Cardiac muscle cell (in vitro differentiated cells and primary cell): ENCODE measurements at places on chromosomes 7 and 10. TPM values are rescaled to one million over a fixed set of nuclear protein-coding genes. Genes with fewer than 3 reads are reported as not detected.

- H3K4me3 ChIP-seq, result no peak overlapping the region
- H3K4me1 ChIP-seq, result no peaks in the 10 kb centered on the region
- no peak overlapping the region for H3K27ac ChIP-seq
- DNase-seq, result no peak
- H3K36me3 ChIP-seq, result peaks cover 13% of the 10 kb centered on the region
Measured at GRCh38 chr10:31804352-31804810, 124.2 kb downstream of the ARHGAP12 start.

DNA sequence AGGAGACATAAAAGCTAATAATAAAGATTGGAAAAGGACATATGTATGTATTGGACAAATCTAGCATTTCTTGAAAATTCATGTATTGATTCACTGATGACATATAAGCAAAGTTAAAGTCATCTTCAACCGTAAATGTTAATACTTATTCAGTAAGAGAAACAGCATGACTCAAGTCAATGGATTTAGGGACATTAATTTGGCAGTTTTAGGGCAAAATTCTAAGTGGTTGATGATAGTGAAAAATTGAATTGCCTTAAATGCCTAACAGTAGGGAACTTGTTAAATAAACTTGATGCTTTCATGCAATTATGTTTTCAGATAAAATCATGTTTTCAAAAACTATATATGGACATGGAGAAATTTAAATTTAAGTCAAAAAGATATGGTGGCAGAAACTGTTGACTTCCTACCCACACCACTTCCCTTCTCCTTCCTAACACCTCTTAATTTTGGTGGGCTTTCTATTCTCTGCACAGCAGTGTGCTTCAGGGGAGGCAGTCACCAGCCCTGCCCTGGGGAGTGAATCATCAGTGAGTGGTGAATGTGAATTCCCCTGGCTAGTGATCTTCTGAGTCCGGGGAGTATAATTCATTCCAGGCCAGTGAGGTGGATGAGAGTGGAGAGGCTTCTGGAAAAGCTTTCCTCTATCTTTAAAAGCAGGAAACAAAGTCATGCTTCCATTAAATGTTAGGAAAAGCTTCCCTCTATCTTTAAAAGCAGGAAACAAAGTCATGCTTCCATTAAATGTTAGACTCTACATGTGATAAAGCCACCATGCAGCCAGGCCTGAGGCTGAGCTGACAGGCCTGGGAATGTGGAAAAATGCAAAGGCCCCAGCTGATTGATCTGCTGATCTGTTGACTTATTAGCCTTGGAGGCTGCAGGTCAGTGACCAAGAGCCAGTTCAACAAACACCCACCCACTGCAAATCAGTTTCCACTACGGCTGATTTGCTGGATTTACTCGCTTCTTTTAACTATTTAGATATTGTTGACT, 25.2 kb upstream of the ITGB1 start:
- DNase-seq, result no peak
- no peaks in the 10 kb centered on the region for H3K27me3 ChIP-seq
- no peak overlapping the region for H3K4me3 ChIP-seq
- peaks cover 6% of the 10 kb centered on the region for H3K4me1 ChIP-seq

DNA sequence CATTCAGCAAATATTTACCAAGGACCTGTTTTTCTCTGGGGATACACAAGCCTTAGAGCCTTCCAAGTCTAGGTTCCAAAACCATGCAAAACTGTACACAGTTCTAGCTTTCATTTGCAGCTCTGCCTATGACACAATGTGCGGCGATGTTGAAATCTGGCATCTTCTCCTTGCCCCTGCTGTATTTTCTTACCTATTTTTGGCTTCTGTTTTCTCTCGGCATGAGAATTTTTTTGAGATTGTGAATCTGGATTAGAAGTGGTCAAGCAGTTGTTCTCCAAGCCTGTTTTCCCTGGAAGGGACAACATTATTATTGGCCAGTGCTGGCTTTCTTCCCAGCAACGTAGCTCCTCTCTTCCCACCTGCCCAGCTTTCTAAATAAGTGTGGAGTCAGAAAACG, 176.3 kb downstream of the CREB5 start:
- no peaks in the 10 kb centered on the region for H3K27me3 ChIP-seq
- H3K36me3 ChIP-seq, result no peaks in the 10 kb centered on the region
- DNase-seq, result no peak
- H3K4me1 ChIP-seq, result no peaks in the 10 kb centered on the region
- H3K27ac ChIP-seq, result no peak overlapping the region

GRCh38 chr10:31318382-31318853, 598 bp upstream of the ZEB1 start:
- H3K36me3 ChIP-seq, result no peaks in the 10 kb centered on the region
- H3K4me3 ChIP-seq, result peak overlapping the region; percentile 100
- H3K4me1 ChIP-seq, result peaks cover 13% of the 10 kb centered on the region
- peaks cover 24% of the 10 kb centered on the region for H3K27me3 ChIP-seq

- H3K27ac ChIP-seq, result peak overlapping the region; percentile 99
- peaks cover 10% of the 10 kb centered on the region for H3K36me3 ChIP-seq
- DNase-seq, result no peak
- no peak overlapping the region for H3K4me3 ChIP-seq
- peaks cover 38% of the 10 kb centered on the region for H3K4me1 ChIP-seq
Measured at GRCh38 chr10:28687683-28688001, 10.3 kb downstream of the BAMBI start.

DNA sequence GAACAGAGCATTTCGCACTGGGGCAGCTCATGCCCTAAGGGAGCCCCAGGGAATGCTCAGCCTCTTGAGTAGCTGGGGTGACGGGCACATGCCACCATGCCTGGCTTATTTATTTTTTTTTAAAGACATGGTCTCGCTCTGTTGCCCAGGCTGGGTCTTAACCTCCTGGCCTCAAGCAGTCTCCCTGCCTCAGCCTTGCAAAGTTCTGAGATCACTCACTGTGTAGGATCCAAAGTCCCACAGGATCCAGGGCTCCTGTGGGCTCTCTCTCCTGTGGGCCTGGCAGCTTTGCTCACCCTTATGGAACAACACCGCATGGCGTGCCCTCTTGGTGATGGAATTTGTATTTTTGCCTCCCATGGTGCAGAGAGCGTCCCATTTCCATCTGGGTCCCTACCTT, 34.0 kb downstream of the TMEM120A start:
- no peak overlapping the region for H3K27ac ChIP-seq
- H3K4me3 ChIP-seq, result no peak overlapping the region
- peaks cover under 1% of the 10 kb centered on the region for H3K36me3 ChIP-seq
- peaks cover 27% of the 10 kb centered on the region for H3K4me1 ChIP-seq
- DNase-seq, result no peak
- no peaks in the 10 kb centered on the region for H3K27me3 ChIP-seq

DNA sequence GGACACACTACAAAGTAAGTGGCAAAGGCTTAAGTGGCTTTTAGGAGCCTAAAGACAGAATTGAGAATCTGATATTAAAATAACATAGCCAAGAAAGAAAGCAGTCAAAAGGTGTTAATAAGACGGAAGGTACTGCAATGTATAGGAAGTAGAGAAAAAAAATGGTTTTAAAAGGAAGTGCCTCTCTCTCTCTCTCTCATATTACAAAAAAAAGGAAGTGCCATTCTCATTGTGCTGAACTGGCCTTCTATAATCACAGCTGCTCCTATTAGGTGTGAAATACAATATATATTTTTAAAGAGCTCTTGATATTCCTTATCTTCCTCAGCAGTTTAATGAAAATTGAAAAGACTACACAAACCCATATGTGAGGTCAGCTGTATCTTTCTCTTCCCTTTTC, 199.4 kb upstream of the NPVF start:
- H3K27ac ChIP-seq, result no peak overlapping the region
- no peak for DNase-seq
- no peak overlapping the region for H3K4me3 ChIP-seq

DNA sequence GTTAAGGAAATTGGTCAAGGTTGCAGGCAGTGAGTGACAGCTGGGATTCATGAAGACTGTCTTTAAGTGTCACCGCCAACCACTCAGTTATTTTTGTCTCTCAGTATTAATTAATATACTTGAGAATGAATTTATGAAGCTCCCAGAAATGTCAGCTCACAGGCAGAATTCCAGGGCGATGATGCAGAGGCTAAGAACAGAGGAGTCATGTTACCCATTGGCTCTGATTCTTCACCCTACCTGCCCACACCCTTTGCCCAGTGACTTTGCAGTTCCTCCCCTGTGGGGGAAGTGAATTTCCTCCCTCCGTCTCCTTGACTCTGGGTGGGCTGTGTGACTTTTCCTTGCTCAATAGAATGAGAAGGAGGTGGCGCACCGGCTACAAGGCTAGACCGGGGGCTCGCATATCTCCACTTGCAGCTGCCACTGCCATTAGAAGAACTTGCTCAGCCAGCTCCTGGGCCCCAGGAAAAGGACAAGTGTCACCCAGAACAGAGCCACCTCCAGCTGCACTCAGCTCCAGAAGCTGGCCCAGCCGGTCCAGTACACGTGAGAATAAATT, 157.1 kb upstream of the PRKCQ start:
- peaks cover 3% of the 10 kb centered on the region for H3K27me3 ChIP-seq
- H3K27ac ChIP-seq, result no peak overlapping the region
- no peak overlapping the region for H3K4me3 ChIP-seq
- no peaks in the 10 kb centered on the region for H3K36me3 ChIP-seq
- H3K4me1 ChIP-seq, result no peaks in the 10 kb centered on the region

DNA sequence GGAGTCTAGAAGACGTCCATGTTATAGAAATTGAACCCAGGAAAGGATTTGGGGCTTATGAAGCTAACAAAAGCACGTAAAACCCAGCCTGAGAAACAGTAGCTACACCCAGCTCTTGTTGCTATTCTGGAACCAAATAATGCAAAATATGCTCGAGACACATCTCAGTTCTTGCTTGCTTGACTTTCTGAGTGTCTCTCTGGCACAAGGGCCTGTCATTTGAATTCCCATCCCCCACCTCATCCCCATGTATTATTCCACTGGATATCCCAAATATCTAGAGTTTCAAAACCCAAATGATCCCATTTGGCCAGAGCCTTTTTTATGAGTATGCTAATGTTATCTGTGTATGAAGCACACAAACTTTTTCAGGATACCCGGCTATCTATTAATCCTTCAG, 48.2 kb upstream of the AGBL3 start:
- DNase-seq, result no peak
- no peaks in the 10 kb centered on the region for H3K36me3 ChIP-seq
- no peaks in the 10 kb centered on the region for H3K27me3 ChIP-seq
- H3K4me3 ChIP-seq, result no peak overlapping the region

DNA sequence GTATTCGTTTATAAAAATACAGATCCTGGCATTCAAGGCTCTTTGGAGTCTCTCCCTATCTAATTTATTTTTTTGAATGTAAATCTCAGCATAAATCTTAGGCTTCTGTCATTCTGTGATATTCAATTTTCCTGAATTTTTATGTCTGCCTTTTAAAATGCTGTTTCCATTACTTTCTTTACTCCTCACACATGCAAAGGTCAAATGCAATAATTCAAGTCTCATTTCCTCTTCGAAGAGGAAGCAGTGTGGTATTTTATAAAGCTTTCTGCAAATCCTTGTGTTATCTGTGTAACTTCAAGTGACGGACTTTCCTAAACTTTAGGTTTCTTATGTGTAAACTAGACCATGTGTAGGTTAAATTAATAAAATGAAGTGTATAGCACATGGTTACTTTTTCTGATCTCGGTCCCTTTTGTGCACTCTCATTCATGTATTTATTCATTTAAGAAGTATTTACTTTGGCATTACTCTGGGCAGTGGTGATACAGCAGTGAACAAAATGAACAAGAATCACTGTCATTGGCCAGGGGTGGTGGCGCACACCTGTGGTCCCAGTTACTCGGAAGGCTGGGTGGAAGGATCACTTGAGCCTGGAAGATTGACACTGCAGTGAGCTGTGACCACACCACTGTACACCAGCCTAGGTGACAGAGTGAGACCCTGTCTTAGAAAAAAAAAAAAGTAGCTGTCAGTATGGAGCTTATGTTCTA, 332.2 kb downstream of the EXOC4 start:
- no peak for DNase-seq
- no peak overlapping the region for H3K27ac ChIP-seq
- H3K27me3 ChIP-seq, result no peaks in the 10 kb centered on the region
- H3K4me3 ChIP-seq, result no peak overlapping the region
- H3K36me3 ChIP-seq, result no peaks in the 10 kb centered on the region

- peak within 1 kb of the TSS; percentile 100 for H3K4me3 ChIP-seq
- peaks cover 58% of the 10 kb centered on the region for H3K4me1 ChIP-seq
- H3K27me3 ChIP-seq, result no peaks in the 10 kb centered on the region
- DNase-seq, result peak; percentile 98
Measured at GRCh38 chr7:151248346-151249033, at the start of gene SMARCD3. Gene SMARCD3, minus strand, starts transcription at chr7:151248694. Its CDS starts 132 bp downstream, at chr7:151248562.

- H3K4me3 ChIP-seq, result no peak overlapping the region
- peak; percentile 4 for DNase-seq
- peaks cover 47% of the 10 kb centered on the region for H3K4me1 ChIP-seq
- no peaks in the 10 kb centered on the region for H3K36me3 ChIP-seq
- no peaks in the 10 kb centered on the region for H3K27me3 ChIP-seq
- H3K27ac ChIP-seq, result peak overlapping the region; percentile 34
Measured at GRCh38 chr10:78804411-78805032, 264.2 kb upstream of the ZMIZ1 start.

- H3K36me3 ChIP-seq, result no peaks in the 10 kb centered on the region
- no peak overlapping the region for H3K4me3 ChIP-seq
- DNase-seq, result peak; percentile 46
- H3K4me1 ChIP-seq, result no peaks in the 10 kb centered on the region
Measured at GRCh38 chr10:62076891-62077290, 175.4 kb downstream of the ARID5B start.

- H3K27me3 ChIP-seq, result no peaks in the 10 kb centered on the region
- no peak overlapping the region for H3K27ac ChIP-seq
- H3K4me1 ChIP-seq, result no peaks in the 10 kb centered on the region
- H3K36me3 ChIP-seq, result peaks cover 12% of the 10 kb centered on the region
- H3K4me3 ChIP-seq, result no peak overlapping the region
Measured at GRCh38 chr7:896346-897075, 20.2 kb downstream of the GET4 start.

DNA sequence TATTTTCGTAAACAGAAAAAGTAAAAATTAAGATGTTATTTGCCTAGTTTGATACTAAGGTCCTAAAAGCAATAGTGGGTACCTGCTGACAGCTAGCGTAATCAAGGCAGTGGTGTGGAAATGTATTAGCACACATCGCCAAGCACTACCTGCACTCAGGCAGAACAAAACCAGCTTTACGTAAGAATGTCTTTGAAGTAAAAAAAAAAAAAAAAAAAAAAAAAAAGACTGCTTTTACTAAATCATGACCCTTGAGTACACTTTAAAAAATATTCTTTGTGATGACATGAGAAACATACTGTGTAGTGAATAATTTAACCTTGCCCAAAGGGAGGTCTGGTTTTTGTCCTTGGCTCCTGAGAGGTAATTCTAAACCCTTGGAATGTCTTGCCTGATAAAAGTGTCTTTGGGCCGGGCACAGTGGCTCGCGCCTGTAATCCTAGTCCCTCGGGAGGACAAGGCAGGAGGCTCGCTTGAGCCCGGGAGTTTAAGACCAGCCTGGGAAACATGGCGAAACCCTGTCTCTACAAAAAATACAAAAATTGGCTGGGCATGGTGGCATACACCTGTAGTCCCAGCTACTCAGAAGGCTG, 12.7 kb downstream of the XRCC2 start:
- H3K36me3 ChIP-seq, result no peaks in the 10 kb centered on the region
- peak; percentile 55 for DNase-seq
- H3K27me3 ChIP-seq, result no peaks in the 10 kb centered on the region
- peaks cover 14% of the 10 kb centered on the region for H3K4me1 ChIP-seq

The VDAC2 gene
- total RNA-seq, result 178 and 237 TPM in 2 replicates

The CALHM2 gene
- total RNA-seq, result 0.95 and 3.7 TPM in 2 replicates
